ENCODE measurements at places on chromosomes 5 and 9.

DNA sequence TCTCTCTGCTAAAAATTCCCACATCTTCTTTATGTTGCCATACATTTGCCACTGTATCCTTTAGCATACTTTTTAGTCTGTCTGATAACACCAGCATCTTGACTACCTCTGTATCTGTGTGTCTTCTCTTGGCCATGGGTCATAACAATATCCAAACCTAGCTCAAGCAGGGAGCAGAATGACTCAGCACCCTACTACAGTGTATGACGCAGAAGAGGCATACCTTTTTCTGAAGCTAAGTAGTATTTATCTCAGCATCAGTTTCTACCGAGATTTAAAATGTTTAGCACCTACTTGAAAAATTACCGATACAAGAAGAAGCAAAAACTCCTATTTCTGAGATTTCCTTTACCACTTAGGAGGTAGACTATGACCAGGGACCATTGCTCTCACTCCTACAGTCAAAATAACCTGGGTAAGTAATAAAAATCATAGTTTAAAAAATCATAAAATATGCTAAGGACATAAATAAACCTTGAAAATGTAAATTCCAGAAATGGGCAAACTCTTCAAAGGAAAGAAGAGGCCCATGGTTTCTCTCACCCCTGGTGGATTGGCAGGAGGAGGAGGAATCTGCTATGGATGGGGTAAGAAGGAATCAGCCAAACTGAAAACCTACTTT lies 286.5 kb downstream of the MAST4 start:
- DNase-seq = no peak

GRCh38 chr9:32177396-32177795 lies 207.0 kb upstream of the ACO1 start:
- no peak for DNase-seq

- DNase-seq = no peak
Observed at GRCh38 chr5:142439207-142439860, 114.5 kb upstream of the SPRY4 start.

- DNase-seq = no peak
Observed at GRCh38 chr9:840343-840742, 1.2 kb upstream of the DMRT1 start.

DNA sequence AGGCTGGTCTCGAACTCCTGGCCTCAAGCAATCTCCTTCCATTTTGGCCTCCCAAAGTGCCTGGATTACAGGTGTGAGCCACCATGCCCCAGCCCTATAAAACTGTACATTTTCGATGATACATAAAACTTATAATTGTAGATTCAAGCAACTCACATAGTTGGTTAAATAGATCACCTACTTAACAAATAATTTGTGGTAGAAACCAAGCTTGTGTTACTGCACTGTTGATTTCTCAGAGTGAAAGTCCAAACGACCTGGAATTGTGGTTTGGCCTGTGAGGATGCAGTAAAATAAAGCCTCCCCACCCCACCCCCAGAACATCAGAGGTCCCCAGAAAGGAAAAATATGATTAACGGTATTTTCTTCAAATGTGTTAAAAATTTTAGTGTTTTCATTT lies 92.7 kb downstream of the TRIO start:
- no peak for DNase-seq
